ENCODE measurements at places on chromosomes 6 and 20. TPM values are rescaled to one million over a fixed set of nuclear protein-coding genes. Genes with fewer than 3 reads are reported as not detected.

DNA sequence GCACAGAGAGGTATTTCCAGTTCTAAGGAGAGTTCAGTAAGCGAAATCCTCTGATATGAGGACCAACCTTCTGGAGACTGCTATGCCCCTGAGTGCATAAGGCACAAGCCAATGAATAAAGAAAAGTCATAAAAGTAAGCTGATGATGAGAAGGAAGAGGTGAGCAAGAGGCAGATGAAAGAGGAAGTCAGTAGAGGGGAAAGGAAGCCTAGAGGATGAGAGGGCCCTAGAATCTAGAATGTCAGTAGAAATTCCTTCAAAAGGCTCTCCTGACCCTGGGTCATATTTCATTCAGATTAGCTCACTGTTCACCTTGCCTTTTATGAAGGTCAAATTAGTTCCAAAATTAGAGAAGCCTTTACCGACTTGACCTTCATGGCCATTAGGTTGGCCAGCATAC lies 209.2 kb downstream of the CD83 start:
- no peak for DNase-seq

DNA sequence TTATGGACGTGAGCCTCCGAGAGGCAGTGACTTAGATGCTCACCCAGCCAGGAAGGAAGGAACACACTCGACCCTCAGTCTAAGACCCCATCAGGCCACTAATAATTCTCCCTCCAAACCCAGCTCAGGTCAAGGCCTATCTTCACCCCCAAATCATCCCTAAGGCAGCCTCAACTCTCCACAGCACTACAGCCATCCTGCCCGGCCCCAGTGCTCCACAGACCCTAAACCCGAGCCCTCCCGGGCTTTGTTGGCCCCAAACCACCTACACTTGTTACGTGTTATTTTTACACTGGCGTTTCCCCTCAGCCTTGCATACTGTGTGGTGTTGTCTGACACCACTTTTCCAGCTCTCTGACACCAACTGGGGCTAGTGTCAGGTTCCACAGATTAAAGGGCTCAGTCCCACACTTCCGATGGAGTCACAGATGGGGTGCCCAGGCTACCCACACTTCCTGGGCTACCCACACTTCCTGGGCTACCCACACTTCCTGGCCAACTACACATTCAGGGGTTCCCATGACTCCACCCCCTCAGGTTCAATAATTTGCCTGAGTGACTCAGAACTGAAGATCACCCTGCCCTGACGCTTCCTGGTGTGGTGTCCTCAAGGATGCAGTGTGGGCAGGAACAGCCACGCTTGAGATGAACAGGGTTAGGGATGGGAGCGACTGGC lies 25.3 kb downstream of the RBCK1 start:
- no peak for DNase-seq

DNA sequence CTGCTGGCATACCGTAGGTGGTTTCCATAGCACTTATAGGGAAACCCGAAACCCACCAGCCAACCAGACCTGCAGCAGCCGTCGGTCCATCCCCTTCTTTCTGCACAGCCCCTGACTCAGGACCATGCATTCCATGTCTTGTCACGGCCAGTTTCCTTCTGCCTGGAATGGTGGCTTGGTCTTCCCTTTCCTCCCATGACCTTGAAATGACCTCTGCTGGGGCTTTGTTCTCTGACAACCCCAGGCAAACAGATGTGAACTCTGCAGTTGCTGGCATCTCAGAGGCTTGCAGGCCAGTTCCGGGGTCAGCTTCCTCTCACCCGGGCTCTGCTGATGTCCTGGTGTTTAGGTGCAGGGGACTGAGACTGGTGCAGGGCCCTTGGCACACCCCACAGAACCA lies 250.8 kb downstream of the SMOC2 start:
- no peak for DNase-seq

FAM217A gene
- total RNA-seq: not detected

DNA sequence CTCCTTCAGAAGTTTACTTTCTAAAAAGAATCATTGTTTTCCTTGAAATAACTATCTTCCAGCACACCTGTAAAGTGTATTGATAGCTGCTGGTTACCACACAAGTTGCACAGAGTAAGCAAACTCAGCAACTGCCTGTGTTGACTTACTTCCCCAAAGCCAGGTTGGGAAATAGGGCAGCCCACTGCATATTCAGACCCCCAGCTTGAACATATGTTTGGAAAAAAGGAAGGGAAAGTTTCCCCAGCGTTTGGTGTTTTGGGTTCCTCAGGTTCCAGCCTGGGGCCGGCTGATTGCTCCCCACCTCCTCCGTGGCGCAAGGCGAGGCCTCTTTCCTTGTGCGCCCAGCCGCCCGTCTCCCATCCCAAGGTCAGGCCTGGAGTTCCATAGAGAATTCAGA lies 70.1 kb upstream of the QKI start:
- no peak for DNase-seq

DNA sequence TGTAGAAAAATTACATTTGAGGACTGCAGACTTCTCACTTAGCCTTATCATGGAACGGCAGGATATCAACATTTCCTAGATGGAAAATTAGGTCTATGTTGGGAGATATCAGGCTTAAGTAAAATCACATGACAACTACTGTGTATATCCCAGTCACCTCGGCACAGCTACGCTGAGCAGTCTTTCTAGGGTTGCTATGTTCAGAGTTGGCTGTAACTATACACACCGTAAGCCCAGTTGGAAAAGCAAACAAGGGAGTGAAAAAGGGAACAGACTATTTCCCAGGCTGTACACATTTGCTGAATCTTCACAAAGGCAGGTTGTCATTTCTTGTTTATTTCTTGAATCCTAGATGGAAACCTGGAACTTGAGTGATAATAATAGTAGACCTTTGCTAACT lies 80.7 kb upstream of the PTPRK start:
- no peak for DNase-seq

GRCh38 chr6:16104624-16105433 lies 24.1 kb upstream of the MYLIP start:
- DNase-seq: no peak

- DNase-seq: no peak
Observed at GRCh38 chr6:44009425-44010321, 117.6 kb downstream of the MRPL14 start.
